ENCODE measurements at places on chromosomes 3 and 15.
A peak's percentile ranks its signal among the peaks of the same experiment; 100 is the strongest.

DNA sequence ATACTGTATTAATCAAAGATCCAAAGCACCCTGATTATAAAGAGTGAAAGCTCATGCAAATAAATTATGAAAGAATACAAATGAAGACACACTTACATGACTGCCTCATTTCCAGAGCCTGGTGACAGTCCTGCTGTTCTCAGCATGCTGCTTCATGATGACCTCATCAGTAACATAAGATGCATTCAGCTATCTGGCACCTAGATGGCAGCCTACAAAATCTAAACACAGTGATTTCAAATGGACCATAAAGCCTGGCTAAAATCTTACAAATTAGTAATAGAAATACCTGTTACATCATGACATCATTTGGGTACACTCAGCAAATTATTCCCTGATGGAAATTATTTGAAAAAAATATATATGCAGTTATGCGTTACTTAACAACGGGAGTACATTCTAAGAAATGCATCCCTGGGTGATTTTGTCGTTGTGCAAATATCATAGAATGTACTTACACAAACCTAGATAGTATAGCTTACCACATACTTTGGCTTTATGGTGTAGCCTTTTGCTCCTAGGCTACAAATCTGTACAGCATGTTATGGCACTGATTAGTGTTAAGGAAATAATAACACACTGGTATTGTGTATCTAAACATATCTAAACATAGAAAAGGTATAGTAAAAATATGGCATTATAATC lies 207.2 kb downstream of the EPHA3 start:
- DNase-seq, result no peak

- no peak for DNase-seq
Measured at GRCh38 chr3:126259411-126260391, 79.3 kb upstream of the ALDH1L1 start.

DNA sequence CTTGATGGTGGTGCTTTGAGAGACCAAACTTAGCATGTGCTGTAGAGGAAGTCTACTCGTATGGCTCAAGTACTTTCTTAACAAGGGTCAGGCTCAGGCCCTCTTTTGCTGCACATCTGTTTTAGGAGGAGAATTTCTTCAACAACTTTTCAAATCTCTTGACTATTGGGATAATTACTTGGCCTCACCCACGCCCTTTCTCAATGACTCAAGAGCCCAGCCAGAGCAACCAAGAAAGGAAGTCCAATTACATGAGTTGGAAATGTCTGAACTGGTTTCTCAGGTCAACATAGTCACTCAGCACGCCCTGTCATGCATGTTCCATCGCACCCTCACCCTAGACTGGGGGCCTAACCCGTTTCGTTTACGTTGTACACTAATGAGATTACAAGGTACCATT lies 44.8 kb upstream of the UMPS start:
- DNase-seq, result no peak

GRCh38 chr3:128395500-128396162 lies 71.1 kb downstream of the DNAJB8 start:
- no peak for DNase-seq

DNA sequence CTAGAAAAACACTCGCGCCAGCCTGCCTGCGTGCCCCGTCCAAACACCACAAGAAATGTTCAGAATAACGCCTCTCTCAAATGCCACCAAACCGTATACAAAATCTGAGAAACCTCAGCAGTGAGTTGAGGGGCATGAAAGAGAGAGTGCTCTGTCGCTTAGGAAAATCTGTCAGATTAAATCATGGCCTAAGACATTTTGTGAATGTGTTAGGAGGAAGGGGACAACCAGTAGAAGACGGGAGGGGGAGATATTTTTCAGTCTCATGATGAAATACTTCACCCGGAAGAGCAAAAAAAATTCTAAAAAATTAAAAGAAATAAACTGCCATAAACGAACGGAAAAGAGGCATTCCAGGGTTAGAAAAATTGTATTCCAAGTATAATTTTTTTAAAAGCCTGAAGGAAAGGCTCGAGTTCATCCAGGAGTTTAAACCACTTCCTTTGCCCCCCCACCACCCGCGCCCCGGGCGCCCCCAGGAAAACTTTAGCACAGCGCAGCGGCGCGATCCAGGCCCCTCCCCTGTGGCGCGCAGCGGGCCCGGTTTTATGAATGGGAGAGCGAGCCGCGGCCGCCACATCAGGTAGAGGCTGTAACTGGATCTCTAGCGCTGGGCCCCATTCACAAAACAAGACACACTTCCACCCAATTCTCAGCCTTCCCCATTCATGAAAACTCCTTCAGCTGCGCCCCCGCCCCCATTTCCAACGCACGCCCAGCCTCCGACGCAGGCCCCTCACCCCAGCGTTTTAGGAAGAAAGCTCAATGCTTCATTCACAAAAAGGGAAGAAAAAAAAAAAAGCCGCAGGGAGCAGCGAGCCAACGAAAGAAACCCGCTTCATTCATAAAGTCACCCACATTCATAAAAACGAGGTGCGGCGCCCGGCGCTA lies 1.4 kb downstream of the ETV5 start:
- DNase-seq, result no peak

DNA sequence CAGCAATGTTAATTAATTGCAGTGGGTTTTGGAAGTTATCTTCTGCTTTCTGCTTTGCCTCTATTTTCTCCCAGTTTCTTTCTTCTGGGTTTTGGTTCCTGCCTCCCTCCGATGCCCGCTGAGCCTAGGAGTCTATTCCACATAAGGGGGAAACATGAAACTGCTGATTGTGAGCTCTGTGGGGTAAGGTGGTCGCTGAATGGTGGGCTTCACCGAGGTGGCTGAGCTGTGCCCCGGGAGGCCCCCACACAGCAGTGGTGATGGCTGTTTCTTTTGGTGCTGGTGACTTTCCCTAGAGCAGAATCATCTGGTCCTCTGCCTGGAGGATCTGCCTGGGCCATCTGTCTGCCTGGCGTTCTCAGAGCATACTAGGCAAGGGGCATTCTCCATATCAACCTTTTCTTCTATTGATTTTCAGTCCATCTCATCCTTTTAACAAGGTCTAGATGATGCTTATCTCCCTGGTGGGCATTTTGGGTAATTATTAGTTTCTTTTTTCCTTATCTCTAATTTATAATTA lies 68.8 kb upstream of the ATP2B2 start:
- DNase-seq, result no peak

- no peak for DNase-seq
Measured at GRCh38 chr15:60222404-60222803, 175.4 kb downstream of the ANXA2 start.

DNA sequence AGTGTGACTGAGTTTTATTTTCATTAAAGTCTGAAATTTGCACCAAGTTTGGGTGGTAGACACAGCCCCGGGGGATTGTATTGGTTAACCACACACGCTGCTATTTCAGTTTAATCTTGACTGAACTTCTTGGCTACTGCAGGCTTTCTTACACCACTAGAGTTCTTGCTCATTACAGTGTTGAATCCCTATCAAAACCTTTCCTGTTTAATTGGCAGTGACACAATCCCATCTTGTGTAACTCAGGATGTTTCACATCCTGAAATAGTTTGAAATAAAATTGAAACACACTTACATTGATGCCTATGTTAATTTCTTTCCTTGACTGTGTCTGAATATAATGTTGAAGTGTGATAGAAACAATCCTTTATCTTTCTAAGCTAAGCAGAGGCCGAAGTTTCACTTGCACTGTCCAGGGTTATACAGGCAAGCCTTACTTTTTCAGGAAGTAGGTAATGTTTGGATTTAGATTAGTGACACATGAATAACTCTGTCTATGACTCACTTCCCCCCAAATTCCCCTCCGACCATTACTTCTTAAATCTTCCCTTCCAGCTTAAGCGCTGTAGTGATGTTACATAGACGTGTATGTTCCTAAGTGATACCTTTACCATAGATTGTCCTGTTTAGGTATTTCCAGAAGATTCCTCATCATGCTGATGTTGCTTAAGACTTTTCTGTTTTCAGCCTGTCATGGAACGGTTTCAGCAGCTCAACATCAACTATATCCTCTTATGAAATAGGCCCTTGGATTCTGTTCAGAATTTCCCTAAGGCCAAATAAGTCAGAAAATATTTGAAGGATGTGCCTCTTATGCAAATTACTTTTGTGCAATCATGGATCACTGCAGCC lies 16.8 kb downstream of the ATG7 start:
- DNase-seq, result peak; percentile 84

DNA sequence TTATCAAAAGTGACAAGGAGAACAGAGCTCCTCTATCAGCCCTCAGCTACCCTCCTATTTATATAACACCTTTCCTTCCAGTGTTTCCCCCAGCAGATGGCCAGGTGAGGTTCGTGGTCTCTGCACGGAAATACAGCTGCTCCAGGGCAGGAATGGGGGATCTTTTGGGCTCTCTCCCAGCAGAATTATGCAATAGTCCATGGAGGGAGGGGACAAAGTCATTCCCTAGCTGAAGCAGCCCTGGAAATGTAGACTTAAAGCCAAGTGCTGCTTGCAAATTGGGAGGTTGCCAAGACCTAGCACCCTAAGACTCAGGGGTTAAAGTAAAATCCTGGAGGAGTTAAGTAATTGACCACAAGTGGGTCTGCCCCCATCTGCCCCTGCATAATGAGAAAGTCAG lies 256.3 kb downstream of the LRTM1 start:
- DNase-seq, result no peak

DNA sequence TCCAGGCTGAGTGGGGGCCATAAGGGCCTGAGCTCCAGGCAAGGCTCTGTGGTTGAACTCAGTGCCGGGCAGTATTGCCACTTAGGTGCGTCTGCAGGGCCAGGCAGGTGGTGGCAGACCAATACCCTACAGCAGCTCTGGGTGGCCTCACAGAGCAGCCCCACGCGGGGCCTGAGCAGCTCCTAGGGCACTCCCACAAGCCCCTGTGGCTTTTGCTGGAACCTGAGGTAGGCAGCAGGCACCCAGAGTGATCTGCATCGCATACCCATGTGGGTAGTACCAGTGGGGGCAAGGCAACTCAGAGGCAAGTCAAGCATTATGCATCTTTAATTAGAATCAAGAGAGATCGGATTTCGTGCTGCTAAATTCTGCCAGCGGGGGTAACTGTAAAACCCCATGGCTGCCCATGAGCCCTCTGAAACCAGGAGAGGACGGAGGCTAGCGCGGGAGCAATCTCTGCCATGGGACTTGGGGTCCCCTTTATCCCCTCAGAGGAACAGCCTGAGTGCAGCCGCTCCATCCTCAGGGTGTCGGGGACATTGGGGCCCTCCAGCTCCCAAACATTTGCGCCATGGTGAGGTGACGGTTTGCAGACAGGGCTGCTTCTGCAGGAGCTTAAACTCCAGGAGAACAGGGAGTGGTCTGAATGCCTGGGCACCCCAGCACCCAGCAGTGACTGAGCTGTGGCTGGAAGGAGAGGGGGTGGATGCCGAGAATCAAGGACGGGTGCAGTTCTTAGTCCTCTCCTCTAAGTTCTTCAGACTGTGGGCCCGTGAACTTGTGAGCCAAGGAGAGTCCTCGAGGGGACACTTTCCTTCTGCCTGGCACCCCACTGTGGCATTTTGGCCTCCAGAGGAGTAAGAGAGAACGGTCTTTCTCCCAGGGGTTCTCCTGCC lies 62.4 kb upstream of the PCSK6 start:
- no peak for DNase-seq

DNA sequence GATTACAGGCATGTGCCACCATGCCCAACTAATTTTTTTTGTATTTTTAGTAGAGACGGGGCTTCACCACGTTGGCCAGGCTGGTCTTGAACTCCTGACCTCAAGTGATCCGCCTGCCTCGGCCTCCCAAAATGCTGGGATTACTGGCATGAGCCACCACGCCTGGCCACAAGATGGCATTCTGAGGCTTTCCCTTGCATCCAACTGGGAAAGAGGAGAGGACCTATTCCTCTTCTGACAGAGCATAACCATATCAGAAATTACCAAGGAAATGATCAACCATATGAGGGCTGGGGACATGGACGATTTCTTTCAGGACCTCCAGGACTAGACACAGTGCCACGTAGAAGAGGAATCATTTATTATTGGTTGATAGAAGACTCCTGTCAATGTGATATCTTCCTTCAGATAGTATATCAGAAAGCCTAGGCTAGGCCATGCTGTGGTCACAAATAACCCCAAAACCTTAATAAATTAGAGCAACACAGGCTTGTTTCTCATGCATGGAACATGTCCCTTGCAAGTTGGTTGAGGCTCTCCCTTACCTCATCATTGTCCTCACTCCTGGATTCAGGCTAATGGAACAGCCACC lies 372.3 kb upstream of the IL12A start:
- no peak for DNase-seq

DNA sequence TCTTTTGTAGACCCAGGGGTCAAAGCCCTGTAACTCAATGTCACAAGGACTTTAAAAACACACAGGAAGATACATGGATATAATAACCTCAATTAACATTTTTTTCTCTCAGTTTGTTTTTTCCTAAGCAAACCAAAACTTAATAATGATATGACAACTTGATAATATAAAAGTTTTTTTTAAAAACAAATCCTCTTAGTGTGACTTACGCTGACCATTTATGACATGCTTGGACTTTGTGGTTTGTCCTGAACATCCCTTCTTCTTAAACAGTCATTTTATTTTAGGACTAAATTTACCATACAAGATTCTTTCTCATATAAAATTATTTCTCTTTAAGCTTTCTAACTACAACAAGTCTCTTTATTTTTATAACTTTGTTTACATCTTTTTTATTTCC lies 25.4 kb upstream of the FAM3D start:
- DNase-seq, result no peak

GRCh38 chr3:30752970-30753369 lies 141.5 kb downstream of the GADL1 start:
- DNase-seq, result peak; percentile 34

DNA sequence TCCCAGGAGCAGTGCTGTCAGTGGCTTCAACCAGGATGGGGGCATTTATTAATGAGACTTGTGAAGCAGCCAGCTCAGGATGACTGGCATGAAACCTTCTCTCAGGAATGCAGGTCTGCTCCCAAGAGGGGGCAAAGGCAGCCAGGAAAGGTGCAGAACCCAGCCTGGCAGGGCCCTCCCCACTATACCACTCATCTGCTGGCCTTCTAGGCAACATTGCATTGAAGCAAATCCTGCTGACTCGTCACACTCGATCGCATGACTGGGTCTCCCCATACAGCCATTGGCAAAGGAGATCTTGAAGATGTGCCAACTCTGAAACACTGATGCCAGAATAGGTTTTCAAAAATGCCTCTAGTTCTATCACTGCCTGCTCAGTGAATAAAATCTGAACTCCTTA lies 65.7 kb upstream of the CMTM7 start:
- DNase-seq, result no peak

DNA sequence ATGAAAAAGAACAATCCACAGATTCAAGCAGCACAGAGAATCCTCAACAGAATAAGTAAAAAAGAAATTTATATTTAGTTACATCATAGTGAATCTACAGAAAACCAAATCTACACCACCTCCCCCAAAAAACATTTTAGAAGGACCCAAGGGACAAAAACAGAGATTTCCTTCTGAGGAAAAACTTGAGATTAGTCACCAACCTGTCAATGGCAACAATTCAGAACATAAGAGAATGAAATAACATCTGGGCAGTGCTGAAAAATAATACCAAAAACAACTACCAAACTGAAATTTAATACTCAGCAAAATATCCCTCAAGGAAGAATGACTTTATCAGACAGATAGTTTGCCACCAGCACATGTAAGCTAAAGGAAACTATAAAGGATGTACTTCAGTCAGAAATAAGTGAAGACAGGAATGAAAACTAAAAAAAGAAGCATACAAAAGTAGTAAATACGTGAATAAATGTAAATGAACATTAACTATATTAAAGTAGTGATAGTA lies 260.7 kb downstream of the ULK4 start:
- no peak for DNase-seq
